Fibroblast of skin of left biceps (primary cell): ENCODE measurements at places on chromosomes 12 and 14.

GRCh38 chr14:22552001-22552826 lies 36.8 kb downstream of the DAD1 start:
- DNase-seq, result no peak

- DNase-seq, result no peak
Observed at GRCh38 chr14:71231521-71232393, 324.5 kb downstream of the PCNX1 start.

GRCh38 chr12:104758771-104759170 lies 199.3 kb downstream of the SLC41A2 start:
- DNase-seq, result no peak

GRCh38 chr14:95310635-95311380 lies 8.9 kb downstream of the CLMN start:
- no peak for DNase-seq

DNA sequence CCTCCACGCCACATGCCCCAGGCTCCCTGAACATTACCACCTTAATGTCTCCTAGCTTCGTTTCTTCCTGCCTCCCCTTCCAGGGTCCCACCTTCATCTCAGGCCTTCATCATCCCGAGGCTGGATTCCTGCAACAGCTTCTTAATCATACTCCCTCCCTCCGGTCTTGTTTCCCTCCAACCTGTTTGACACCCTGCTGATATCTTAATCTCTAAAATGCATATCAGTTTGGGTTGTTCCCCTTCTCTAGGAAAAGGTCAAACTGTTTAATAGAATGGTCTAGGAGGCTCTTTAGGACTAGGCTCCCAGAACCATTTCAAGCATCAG lies 125.5 kb upstream of the ARHGAP5 start:
- DNase-seq, result no peak

DNA sequence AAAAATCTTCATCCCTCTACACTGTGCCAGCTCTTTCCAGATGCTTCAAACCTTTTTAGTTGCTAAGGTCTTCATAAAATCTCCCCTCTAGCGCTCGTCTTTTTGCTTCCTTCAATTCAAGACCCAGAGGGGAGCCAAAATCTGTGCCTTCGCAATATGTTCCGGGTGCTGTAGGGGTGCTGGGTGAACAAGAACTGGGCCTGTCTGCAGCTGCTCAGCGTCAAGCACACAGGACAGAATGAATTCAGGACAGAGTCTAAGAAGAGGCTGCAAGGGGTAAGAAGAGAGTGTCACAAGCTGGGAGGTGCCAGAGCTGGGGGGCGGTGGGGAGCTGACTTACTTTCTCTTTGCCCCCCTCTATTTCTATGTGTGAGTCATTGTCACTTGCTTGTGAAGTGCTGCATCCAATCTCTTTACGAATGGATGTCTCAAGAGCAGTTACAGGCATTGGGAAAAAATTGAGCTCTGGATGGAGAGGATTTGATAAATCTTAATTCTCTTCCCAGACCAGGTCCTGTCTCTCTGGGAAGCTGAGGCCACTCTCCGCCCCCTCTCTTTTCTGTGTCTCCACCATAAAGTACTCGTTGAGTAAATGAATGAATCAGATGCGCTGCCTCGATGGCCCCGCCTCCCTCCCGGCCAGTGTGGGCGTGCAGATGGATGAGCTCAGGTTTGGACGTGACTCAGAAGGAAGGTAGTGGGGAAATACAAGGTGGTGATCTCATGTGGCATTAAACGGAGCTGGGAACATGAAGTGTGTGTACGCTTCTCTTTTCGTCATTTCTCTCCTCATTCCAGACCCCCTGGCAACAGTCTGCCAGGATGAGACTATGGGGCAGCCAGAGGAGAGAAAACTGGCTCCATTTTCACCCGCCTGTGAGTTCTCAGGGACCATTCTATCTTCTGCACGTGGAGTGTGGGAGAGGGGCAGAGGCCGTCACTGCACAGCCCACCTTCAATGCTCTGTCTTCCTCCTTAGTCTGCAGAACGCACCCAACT lies 91.3 kb downstream of the TSPAN9 start:
- peak; percentile 62 for DNase-seq

DNA sequence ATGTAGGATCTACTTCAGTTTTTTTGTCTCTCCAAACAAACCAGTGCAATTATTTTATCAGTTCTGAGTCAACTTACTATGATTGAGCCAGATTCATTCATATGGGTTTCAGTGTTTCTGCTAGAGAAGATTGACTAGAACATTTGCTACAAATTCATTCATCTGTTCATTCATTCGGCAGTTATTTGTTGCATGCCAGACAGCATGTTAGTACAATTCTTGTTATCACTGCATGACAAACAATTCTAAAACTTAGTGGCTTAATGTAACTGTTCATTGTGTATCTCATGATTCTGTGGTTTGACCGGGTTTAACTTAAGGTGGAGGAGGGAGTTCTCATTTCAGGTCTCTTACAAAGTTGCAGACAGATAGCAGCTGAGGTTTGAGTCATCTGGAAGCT lies 52.3 kb downstream of the POLR3B start:
- DNase-seq, result no peak

DNA sequence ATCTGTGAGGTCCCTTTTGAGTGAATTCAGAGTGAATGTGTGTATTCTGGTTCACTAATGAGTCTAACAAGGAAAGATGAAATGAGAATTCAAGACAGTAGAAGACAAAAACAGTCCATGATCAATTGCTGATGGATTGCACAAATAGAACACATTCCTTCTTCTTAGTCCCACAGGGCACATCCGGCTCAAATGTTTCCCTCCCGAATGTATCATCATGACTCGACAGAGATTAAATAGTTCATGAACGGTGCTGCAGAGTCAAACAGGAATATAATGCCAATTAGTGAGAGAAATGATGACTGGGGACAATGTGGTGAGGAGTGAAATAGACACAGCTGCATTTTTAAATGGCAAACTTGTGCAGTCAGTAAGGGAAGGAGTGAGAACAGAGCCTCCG lies 11.5 kb upstream of the SFSWAP start:
- no peak for DNase-seq

- no peak for DNase-seq
Observed at GRCh38 chr14:31978423-31978822, 98.7 kb upstream of the ARHGAP5 start.

GRCh38 chr14:73744874-73745529 lies 30.8 kb upstream of the PNMA1 start:
- DNase-seq, result no peak
